Tibial nerve (tissue), 4 donors: ENCODE measurements at places on chromosomes 3 and 15. TPM values are rescaled to one million over a fixed set of nuclear protein-coding genes. Genes with fewer than 3 reads are reported as not detected.

GRCh38 chr3:197181741-197182140, 116.7 kb downstream of the DLG1 start:
- no peak for DNase-seq

DNA sequence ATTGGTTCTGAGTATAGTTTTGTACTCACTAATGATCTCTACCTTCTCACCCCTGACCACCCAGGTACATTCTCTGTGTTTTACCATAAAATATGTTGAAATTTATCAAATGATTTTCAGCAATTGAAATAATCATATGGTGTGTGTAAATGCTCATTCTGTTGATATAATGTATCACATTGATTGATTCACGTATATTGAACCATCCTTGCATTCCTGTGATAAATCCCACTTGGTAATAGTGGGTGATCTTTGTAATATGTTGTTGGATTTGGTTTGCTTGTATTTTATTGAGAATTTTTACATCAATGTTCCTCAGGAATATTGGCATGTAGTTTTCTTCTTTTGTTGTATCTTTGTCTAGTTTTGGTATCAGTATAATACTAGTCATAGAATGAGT, 1497.6 kb downstream of the OTOL1 start:
- no peak for DNase-seq

The ZNF620 gene
- 1.5 TPM for total RNA-seq

GRCh38 chr3:197527569-197527968, 28.2 kb downstream of the BDH1 start:
- DNase-seq = no peak

The SPSB4 gene
- total RNA-seq = not detected

DNA sequence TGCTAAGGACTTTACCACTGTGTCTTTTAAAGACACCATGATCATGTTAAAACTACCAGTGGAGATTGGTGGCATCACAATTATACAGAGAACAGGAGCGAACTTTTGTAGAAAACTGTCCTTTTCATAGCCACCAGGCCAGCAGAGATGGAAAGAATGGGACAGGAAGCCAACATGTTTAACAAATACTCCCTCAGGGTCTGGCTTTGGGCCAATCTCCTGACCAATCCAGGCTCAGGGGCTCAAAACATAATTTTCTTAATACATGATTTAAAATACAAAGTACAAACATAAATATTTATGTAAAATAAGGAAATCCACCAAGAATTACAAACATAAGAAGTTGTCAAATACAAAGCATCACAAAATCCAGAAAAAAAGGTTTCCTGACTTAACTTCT, 266.0 kb downstream of the VPS13C start:
- DNase-seq = no peak

The HRG gene
- total RNA-seq = not detected

The GOLGA6D gene
- total RNA-seq = not detected

DNA sequence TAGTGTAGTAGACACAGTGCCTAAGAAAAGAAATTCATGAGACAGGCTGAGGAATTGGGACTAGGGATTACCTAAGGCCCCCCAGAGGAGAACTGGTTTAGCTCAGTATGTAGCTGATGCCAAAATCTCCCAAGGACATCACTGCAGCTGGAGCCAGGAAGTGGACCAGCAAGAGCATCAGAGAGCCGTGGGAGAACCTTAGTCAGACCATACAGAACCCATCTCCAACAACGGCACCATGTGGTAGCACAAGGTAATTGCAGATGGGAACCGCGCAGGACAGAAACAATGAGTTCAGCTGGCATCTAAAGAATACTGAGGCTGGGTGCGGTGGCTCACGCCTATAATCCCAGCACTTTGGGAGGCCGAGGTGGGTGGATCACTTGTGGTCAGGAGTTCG, 81.7 kb downstream of the WNT5A start:
- no peak for DNase-seq

- no peak for DNase-seq
Measured at GRCh38 chr3:99355465-99355864, 282.9 kb upstream of the COL8A1 start.

- no peak for DNase-seq
Measured at GRCh38 chr3:101884776-101885175, 35.5 kb downstream of the NFKBIZ start.

The P2RY14 gene
- 7.1 TPM for total RNA-seq
